NCI-H1417 treated with DMSO at 0.1 percent for 48 hours (cell line): ENCODE measurements at places on chromosomes 4 and X.
A peak's percentile ranks its signal among the peaks of the same experiment; 100 is the strongest.

- DNase-seq: no peak
These were observed at the start of gene RAB9B for GRCh38 chrX:103831803-103832544. Gene RAB9B (minus strand): TSS chrX:103832257. CDS start chrX:103825784, 6,473 bp downstream.

- no peak for DNase-seq
These were observed 683.6 kb upstream of the TENM3 start for GRCh38 chr4:181559637-181560036.

DNA sequence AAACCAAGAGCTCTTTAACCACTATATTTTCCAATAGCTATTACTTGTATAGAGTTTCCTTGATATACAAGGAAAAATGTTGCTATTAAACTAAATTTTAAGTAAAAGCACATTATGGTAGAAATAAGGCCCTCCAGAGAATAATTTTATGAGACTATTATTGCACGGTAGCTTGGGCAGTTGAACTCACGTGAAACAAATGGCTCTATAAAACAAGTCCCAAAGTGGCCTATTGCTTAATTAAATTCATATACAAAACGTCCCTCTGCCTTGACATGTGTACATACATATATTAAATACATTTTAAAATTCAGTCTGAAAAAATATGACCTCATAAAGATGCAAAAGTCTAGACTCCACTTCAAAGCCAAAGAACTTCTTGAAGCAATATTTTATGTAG lies 582.2 kb downstream of the CENPC start:
- DNase-seq: no peak

DNA sequence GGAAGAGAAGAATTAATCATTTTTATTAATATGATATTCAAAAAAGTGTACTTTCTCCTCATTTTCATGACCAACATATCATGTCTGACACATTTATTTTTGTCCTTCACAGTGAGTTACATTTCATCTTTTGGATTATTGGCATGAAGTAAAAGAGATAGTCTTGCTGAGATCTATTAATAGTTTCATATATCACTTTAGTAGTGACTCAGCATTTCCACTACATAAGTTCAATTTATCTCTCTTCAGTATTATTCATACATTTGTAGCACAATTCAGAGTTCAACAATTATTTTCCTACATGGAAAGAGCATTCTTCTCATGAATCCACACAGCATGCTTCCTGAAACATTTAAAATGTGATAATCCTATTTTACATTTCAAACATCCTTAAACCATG lies 1461.1 kb downstream of the TECRL start:
- DNase-seq: no peak

- DNase-seq: no peak
These were observed 902.7 kb upstream of the EPHA5 start for GRCh38 chr4:66572949-66573348.

DNA sequence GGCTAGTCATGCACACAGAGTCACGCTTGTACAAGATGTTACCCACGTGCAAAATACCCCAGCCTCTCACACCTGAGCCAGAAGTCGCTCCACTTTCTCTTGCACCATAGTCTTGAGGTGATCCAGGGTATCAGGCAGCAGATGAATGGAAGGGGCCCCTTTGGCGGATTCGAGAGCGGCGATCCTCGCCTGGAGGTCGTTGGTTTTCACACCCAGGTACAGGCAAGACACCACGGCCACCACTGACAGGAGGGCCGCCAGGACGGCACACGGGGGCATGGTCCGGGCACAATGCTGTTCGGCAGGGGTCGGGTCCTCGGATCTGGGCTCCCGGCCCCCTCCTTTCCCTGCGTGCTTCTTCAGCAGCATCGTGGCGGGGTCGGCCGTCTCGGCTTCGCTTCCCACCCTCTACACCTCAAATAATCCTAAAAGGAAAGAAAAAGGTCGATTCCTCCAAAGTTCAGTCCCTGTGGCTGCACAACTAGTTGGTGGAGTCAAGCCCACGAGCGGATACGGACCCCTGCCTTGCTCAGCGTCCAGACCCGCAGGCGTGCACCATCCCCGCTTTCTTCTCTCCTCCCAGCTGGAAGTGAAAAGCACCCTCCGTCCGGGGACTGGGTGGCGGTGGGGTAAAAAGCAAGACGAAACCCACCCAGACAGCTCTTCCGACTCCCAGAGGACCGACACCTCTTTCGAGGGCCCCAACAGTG lies 652 bp downstream of the COL25A1 start:
- peak; percentile 2 for DNase-seq

GRCh38 chr4:89957046-89957926 lies 62.6 kb downstream of the MMRN1 start:
- DNase-seq: no peak
